Fibroblast of lung (primary cell): ENCODE measurements at places on chromosomes 12 and 14. TPM values are rescaled to one million over a fixed set of nuclear protein-coding genes. Genes with fewer than 3 reads are reported as not detected.

PLEKHG7 gene
- total RNA-seq: not detected in 2 replicates

HOXC10 gene
- not detected in 2 replicates for total RNA-seq

XRCC3 gene
- total RNA-seq: 2.8 and 9.2 TPM in 2 replicates

TAS2R46 gene
- total RNA-seq: 1.5 and 2.0 TPM in 2 replicates

NIN gene
- 30.0 and 37.5 TPM in 2 replicates for total RNA-seq

CSRP2 gene
- 36.7 and 56.8 TPM in 2 replicates for total RNA-seq

NDRG2 gene
- total RNA-seq: 0.50 and 1.8 TPM in 2 replicates

TAS2R8 gene
- total RNA-seq: under 0.01 TPM in 1 of 2 replicates, not detected in the other

NCKAP5L gene
- total RNA-seq: 11.6 and 14.2 TPM in 2 replicates

DPPA3 gene
- total RNA-seq: not detected in 2 replicates

EPYC gene
- not detected in 2 replicates for total RNA-seq

CLIP1 gene
- 106 and 147 TPM in 2 replicates for total RNA-seq

GRCh38 chr14:23285530-23286019 is 357 bp downstream of the HOMEZ start:
- DNase-seq: no peak

DNA sequence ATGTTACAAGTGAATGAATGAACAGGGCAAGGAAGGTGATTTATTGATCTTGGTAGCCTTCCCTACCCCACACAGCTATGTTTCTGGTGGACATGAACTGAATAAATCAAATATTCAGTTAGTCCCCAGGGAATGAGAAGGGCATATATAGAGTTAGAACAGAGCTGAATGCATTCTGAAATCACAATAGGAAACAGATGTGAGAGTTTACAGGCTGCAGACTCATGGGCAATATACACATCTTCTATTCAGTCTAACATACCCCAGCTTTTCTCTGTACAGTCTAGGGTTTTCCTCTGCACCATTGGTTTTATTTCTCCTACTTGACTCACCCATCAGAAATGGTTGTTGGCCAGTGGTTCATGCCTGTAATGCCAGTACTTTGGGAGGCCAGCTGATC is 7.3 kb upstream of the STX2 start:
- DNase-seq: no peak

GRCh38 chr14:99930420-99931274 is 134.6 kb upstream of the EVL start:
- DNase-seq: peak; percentile 27

- peak; percentile 8 for DNase-seq
Observed at GRCh38 chr12:19884021-19884492, 444.8 kb downstream of the AEBP2 start.

DNA sequence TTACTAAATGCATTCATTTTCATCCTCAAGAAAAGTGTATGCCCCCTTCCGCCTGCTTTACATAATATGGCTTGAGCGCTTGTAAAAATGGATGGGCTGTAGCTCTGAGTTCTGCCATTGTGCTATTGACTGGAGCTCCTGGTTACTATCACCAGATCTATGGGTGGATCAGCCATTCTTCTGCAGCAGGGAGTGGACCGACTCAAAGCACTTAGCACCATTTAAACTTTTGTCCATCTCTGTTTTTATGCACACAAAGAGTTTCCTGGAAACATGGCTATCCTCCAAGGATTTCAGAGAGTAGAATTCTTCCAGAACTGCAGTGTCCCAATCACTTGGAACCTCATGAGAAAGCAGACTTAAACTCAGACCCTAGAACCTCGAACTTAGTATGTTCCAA is 4.5 kb upstream of the NUMB start:
- DNase-seq: peak; percentile 51

GRCh38 chr14:84826294-84826693 is 703.6 kb upstream of the FLRT2 start:
- peak; percentile 11 for DNase-seq

DNA sequence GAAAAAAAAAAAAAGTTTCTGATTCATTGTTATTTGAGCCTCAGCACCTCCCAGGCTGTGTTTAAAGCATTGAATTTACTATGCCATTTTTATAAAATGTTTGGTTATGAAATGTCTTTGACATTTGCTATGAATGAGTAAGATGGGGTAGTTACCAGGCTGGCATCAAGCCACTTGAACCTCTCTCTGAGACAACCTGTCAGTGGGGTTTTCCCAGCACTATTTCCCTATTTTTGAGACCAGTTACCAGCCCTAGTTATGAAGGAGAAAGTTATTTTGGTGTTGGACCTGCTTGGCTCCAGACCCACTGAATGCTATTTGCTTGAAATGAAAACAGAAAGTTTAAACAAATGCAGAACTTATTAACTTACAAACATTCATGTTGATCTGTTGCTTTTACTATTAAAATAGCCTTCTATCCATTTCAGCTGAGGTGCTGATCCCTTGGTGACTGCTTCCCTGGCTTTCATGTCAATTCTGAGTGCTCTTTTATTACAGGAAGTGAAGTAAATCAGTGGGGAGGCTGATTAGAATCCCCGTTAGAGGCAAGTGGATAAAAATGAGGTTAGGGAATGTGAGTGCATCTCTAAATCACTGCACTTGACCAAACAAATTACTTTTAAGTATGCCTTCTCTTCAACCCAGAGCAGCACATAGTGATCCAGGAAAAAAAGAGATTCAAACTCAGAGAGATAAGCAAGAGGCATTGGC is 37.8 kb downstream of the LLPH start:
- peak; percentile 19 for DNase-seq

DNA sequence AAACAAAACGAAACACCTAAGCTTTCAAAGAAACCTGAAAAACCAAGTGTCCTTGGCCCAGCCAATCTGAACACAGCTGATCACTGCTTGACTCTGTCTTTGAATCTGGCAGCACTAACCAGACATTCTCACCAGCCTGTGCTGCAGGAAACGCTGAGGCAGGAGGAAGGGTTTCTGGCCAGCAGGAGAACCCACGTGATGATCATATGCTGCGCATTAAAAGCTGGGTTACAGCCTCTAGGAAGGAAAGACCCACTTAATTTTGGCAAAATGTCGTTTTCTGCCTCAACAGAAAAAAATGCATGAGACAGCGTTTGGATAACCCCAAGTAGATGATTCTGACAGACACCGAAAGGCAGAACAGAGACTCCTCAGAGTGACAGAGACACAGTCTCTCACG is 9.8 kb downstream of the APPL2 start:
- peak; percentile 94 for DNase-seq

GRCh38 chr14:61756135-61756534 is 6.1 kb upstream of the SNAPC1 start:
- no peak for DNase-seq

DNA sequence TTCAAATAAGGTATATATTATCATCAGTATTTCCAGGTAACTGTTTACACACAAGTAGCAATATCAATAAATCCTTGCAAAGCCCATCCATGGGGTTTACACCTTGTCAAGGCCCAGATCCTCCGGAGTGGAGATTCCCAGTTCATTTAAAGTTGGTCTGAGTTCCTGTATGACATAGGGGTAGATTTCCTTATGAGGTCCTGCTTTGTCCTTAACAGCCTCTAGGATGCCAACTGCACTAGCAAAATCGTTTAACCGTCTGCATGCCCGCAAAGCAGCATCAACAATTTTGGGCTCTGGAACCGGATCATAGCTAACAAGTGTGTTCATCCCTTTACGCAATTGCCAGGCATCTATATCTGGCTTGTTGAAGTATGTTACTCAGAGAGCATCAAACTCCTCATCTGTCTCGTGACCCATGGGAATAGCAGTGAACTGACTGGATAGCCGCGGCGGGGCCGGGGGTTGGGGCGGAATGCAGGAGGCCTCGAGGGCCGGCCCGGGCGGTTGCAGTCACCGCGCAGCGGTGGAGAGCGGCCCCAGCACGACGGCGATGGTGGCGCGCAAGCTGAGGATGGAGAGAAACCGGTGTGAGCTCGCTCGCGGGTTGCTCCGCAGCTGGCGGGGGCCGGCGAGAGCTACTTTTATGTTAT is 30.6 kb upstream of the FBXO34 start:
- peak; percentile 75 for DNase-seq

DNA sequence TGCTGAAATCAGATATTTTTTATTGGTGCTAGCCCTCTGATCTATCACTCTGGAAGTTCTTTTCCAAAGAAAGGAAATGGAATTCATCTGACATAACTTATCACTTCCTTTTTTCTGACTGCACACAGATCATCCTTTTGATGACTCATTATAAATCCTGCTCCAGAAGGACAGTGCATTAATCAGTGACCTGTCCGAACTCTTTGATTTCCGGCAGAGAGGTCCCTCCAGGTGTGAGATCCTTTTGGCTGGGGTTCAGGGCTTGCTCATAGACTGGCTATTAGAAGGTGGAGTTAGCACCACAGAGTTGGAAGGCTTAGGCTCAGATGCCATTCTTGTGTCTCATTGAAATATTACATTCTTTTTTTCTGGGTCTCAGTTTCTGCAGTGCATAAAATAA is 328.2 kb downstream of the ZFP36L1 start:
- DNase-seq: peak; percentile 23

DNA sequence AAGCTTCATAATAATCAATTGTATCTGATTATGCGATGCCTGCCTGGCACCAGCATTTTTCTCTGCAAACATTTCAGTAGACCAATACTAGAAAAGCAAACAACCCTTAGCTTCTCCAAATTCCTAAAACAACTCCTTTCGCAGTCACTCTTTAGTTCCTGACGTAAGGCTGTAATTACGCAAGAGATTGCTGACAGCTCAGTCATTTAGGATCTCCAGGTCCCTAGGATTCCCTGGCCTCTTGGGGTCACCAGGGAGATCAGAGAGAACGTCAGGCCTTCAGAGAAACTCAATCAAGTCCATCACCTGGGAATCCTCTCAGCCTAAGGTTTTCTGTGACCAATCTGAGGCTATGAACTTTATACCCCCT is 390.6 kb downstream of the PAWR start:
- DNase-seq: peak; percentile 28

- no peak for DNase-seq
Observed at GRCh38 chr12:130356222-130356621, 18.5 kb downstream of the PIWIL1 start.

DNA sequence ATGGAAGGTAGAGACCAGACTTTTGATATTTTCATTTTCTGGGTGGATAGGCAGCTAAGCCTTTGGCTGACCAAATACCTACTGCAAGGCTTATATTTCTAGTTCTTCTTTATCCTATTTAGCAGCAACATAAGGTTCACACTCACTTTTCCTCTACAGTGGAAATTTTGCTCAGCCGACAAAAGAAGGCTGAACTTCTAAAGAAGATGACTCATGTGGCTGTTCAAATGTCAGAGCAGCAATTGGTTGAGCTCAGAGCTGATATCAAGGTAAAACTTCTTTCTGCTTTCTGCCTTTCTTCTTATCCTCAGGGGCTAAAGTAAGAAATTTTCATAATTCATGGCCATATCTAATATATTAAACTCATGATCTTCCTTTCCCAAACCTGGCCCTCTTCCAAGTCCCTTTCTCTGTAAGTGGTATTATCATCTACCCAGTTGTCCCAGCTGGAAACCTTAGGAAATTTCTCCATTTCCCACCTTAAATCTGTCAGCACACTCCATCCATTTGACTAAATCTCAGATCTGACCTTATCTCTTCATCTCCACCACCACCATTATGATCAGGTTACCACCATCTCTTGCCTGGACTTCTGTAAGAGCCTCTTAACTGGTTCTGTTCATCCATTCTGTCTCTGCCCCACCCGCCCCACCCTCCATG is 19.8 kb upstream of the KCNH3 start:
- peak; percentile 53 for DNase-seq

- peak; percentile 14 for DNase-seq
Observed at GRCh38 chr12:7374423-7375144, 69.4 kb downstream of the CD163L1 start.

DNA sequence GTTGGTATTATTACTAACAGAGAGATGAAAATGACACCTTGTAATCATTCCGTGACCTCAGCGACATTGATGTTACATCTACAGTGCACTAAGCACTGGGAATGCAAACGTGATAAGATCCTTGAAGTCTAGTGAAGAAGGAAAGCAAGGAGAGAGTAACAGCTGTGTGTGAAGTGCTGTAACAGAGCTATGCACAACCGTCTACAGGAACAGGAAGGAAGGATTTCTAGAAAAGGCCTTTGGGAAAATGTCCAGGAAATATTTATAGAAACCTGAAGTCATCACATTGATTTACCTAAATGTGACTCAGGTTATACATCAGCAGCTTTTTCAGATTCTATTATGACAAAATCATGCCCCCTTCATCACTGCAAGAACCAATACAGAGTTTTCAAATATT is 304.2 kb upstream of the AMIGO2 start:
- DNase-seq: peak; percentile 63
